ENCODE measurements at places on chromosomes 2 and 18.

DNA sequence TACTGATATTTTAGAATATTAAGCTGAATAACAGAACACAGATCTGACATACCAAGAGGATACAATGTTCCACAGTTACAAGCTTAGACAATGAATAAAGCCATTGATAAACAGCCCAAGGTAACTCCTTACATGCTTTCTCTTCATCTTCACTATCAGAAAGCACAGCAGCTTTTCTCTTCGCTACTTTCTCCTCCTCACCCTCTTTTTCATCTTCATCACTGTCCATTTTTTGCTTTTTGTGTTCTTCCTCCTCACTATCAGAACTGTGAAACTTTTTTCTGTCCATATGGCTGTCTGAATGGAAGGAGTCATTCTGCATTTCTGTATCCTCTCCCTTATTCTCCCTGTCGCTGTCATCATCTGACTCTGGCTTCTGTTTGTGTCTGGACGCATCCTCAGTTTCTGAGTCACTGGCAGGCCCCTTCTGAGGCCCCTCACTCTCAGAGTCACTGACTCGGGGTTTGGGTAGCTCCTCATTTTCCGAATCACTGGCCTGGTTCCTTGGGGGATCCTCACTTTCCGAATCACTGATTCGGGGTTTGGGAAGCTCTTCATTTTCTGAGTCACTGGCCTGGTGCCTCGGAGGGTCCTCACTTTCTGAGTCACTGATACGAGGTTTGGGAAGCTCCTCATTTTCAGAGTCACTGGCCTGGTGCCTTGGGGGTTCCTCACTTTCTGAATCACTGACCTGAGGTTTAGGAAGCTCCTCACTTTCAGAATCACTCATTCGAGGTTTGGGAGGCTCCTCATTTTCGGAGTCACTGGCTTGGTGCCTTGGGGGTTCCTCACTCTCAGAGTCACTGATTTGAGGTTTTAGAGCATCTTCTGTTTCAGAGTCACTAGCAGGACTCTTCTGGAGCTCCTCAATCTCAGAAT lies 21.5 kb downstream of the IWS1 start:
- DNase-seq: no peak

GRCh38 chr18:45298986-45299385 lies 316.3 kb upstream of the SLC14A2 start:
- no peak for DNase-seq

DNA sequence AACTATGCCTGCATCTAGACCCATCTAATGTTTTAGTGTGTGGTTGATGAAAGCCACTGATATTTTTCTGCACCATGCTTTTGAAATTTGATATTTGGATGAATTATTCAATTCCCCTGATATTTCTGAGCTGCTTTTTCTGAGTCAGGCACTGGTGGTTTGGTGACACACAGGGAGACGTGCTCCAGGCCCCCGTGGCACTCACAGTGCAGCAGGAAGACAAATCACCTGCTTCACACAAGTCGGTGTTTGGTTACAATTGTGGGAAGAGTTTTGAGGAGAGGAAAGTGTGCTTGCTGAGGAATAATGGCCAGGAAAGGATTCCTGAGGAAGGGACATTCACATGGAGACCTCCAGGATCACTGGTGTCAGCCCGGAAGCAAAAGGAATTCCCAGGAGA lies 179.7 kb downstream of the ACKR3 start:
- DNase-seq: no peak

DNA sequence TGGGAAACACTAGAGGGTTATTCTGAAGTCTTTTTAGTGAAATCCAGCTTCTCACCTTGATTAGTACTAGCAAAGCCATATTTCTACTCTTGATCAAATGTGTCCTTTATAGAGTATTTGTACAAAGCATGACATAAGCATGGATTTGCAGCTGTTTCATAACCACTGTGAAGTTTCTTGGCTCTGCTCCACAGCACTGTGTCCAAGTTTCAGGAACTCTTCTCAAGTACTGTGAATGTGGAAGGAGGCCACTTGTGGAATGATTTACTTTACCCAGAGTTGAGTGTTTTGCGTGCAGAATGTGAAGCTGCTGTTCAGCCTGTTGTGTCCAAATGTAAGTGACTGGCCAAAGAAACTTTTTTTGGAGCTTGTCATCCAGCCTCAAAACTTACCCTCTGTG lies 16.2 kb upstream of the MAPRE2 start:
- no peak for DNase-seq

DNA sequence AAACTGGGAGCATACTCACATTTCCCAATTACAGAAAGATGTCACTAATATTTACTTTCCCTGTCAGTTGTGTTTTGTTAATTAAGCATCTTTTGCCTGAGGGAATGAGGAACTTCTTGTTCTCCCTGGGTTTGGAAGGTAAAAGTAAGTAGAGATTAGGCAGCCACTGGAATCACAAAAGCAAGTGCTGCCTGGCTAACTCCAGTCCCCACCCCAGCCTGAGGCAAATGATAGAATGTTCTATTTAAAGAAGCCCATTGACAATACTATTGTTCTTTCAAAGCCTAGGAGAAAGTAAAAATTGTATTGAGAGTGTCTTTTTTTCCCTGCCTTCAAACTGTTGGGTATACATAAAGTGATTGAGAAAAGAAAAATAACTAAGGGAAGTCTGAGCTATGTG lies 93.8 kb downstream of the MBD2 start:
- no peak for DNase-seq

GRCh38 chr2:98099939-98100743 lies 13.2 kb downstream of the VWA3B start:
- DNase-seq: no peak

- no peak for DNase-seq
These were observed 894 bp downstream of the SMAD7 start for GRCh38 chr18:48949606-48950535.

DNA sequence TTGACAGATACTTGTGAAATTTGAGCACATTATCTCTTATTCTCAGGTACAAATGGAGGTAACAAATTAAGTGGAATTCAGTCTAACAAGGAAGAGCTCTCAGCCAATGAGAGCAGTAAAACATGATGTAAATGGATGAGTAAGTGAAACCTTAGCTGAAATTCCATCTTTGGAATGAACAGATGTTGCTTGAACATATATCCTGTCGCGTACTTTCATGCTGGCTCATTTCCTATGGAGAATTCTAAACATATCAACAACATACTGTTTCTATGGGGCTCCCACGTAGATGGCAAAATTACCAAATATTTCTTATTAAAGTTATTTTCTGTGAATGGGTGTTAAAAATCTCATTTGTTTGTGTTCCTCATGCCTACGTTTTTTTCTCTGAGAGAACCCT lies 256.3 kb upstream of the LINC00305 start:
- DNase-seq: no peak

- DNase-seq: no peak
These were observed 123.6 kb upstream of the SMIM21 start for GRCh38 chr18:75551071-75551470.

GRCh38 chr2:190786404-190787166 lies 94.0 kb upstream of the GLS start:
- DNase-seq: no peak

GRCh38 chr2:232240906-232241305 lies 137.6 kb upstream of the ALPP start:
- no peak for DNase-seq

GRCh38 chr2:238127165-238128060 lies 11.1 kb upstream of the KLHL30 start:
- no peak for DNase-seq

- DNase-seq: no peak
These were observed 166.9 kb downstream of the ANAPC1 start for GRCh38 chr2:111716905-111717775.

DNA sequence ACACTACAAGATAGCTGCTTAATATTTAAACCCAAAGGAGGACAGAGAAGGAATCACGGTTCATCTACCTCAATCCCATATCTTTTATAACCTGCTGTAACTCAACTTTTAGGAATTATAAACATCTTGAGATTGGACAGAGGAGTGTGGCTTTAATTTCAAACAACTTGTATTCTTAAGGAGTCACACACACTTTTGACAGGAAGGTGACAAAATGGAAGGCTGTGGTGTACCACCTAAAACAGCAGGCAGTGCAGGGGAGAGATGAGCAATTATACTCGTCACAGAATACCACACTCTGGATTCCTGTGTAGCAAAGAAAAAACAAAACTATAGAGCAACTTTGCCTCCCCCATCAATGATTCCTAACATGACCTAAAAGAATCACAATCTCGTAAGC lies 194.8 kb downstream of the ZEB2 start:
- no peak for DNase-seq

GRCh38 chr18:75075016-75075305 lies 134.0 kb downstream of the PTGR3 start:
- DNase-seq: no peak

DNA sequence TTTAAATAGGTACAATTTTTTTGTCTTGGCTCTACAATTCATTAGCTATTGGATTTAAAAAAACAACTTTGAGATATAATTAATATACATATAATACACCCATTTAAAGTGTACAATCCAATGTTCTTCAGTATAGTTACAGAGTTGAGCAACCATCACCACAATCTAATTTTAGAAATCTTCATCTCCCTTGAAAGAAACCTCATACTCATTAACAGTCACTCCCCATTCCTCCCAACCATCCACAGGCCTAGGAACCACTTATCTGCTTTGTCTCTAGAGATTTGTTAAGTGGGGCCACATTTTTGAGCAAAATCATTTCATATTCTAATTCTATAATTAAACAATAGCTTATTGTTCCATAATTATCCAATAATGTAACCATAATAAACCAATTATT lies 32.6 kb downstream of the MRPL33 start:
- no peak for DNase-seq

DNA sequence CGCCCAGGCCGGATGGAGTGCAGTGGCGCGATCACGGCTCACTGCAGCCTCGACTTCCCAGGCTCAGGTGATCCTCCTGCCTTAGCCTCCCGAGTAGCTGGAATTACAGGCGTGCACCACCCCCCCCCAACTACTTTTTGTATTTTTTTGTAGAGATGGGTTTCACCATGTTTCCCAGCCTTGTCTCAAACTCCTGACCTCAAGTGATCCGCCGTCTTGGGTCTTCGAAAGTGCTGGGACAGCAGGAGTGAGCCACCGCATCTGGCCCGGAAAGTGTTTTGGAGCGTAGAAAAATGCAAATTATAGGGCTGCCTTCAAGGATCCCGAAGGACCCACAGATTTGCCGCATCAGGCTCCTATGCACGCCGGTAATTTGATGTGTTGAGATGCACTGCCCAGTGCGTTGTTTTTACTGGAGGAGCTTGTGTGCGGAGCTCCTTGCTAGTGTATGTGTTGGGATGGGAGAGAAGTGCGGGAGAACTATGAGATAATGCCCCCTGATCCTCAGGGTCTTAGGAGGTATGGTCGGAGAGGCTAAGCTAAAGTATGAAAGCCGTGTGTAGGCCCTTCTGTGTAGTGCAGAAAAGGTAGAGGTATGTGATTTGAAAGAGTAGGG lies 1.2 kb upstream of the CLASP1 start:
- DNase-seq: no peak

Data from DMS153 (cell line).